ENCODE measurements at places on chromosomes 11 and 22.
A peak's percentile ranks its signal among the peaks of the same experiment; 100 is the strongest.

DNA sequence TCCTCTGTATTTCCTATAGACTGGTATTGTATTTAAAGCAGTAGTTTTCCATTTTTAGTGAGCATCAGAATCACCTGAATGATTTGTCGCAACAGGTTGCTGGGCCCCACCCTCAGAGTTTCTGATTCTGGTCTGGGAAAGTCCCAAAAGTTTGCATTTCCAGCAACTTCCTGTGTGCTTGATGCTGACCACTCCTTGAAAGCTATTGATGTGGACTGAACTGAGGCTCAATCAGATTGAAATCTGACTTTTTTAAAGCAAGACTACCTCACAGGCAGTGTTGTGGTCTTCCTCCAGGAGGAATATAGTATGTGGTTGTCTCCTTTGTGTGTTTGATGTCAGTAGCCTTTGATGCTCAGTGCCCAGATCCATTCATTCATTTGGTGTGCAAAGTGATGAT lies 17.2 kb upstream of the MPZL2 start:
- no peak for DNase-seq

GRCh38 chr22:22692707-22693530 lies 48.5 kb downstream of the GGTLC2 start:
- peak; percentile 52 for DNase-seq

GRCh38 chr22:39427751-39428596 lies 28.4 kb downstream of the TAB1 start:
- DNase-seq, result no peak

GRCh38 chr11:119814766-119815165 lies 85.8 kb upstream of the NECTIN1 start:
- no peak for DNase-seq

GRCh38 chr11:44826922-44827643 lies 100.3 kb downstream of the TSPAN18 start:
- DNase-seq, result no peak

DNA sequence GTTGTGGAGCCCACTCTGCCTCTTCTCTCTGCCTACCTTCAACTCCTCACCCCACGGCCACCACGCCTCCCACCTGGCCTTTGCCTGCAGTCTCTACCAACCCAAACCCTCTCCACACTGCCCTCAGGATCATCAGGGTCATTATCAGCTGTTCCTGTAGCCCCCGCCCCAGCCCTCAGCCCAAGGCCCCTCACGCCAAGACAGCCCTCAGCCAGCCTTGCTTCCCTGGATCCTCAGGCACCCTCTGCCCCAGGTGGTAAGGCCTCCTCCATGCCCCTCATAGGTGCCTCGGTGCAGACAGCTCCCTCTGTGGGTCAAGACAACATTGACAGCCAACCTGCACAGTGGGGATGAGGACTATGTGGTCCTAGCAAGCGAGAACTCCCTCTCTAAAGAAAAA lies 1.7 kb downstream of the SBF1 start:
- peak; percentile 19 for DNase-seq

- peak; percentile 86 for DNase-seq
Observed at GRCh38 chr22:28800308-28801041, at the start of gene XBP1. XBP1 (minus strand) TSS chr22:28800569.

DNA sequence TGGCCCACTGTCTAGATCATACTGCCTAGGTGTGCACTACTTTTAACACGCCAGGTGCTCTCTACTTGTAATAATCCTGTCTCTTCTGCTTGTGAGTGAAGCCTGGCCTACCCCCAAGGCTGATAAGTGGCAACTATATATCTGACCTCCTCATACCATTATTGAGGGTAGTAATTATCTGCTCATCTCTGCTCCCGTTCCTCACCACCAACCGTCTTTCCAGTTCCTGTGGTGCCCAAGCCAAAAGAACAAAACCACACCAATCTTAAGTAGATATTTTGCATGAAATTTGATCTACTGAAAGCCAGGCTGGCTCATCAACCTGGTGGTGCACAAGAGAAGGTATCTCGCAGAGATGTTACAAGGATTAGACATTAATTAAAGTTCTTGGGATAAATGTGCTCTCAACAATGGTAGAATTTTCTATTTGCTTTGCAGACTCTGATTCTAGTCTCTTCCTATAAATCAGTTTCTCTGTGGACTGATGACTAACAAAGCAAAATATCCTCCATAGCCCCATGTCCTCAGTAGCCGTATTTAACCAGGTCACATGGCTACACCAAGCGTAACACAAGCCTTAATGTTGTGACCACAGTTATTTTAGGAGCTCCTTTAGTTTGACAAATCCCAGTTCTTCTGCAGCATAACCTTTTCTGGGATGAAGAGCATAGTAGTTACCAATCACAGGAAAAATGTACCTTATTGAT lies 267.2 kb downstream of the NTM start:
- no peak for DNase-seq

- no peak for DNase-seq
Observed at GRCh38 chr11:20443596-20443995, 56.1 kb downstream of the PRMT3 start.

DNA sequence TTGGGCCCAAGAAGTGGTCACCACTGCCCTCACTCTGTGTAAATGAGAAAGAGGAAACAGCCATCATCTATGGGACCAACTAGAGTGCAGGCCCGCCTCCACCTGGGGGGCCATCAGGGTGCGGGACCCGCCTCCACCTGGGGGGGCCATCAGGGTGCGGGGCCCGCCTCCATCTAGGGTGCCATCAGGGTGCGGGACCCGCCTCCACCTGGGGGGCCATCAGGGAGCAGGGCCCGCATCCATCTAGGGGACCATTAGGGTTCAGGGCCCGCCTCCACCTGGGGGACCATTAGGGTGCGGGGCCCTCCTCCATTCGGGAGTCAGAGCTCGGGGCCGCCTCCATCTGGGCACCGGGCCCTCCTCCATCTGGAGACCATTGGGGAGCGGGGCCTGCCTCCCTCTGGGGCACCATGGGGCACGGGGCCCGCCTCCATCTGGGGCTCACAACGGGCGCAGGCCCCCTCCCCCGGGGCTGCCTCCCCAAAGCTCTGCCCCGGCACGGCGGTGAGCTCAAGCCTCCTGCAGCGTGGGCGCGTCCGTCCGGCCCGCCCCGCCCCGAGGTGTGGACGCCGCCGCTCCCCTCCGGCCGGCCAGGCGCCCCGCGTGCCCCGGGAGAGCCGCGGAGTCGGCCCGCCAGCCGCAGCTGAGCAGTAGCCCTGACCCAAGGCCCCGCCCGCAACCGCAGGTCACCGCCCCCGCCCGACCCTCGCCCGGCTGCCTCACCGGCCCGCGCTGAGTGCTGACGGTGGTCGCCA lies 512 bp downstream of the TOLLIP start:
- no peak for DNase-seq

DNA sequence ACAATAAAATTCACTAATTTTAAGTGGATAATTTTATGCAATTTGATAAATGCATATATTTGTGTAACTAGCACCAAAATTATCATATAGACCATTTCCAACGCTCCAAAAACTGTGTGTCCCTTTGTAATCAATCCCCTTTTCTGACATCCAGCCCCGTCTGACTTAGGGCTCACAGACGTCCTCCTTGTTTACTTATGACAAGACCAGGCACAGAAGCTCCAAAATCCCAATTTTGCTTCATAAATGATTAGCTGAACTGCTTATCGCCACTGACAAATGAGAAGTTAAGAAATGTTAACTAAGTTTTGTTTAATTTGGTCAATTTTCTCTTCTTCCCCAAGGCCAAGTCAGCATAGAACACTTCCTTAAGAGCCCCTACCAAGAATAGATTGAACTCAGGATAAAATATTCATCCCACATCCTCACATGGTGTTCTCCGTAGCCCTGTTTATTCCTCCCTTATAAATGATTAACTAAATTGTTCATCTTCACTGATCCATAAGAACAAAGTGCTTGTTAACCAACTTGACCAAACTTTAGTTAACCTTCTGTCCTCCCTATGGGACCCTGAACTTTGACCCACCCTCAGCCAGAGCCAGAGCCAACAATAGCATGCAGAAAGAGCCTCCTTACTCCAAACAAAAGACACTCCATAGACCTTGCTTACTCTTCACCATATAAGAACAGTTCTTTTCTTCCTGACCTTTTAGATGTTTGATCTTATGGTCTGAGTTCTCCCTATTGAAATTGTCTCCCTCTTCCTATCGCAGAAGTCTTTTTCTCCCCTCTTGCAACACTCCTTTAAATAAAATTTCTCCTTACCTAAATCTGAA lies 30.8 kb upstream of the GLYAT start:
- DNase-seq, result no peak

GRCh38 chr11:90204832-90205646 lies 17.8 kb downstream of the CHORDC1 start:
- DNase-seq, result no peak

- DNase-seq, result peak; percentile 35
Observed at GRCh38 chr11:128367573-128367972, 219.8 kb downstream of the ETS1 start.

- no peak for DNase-seq
Observed at GRCh38 chr11:26365284-26365683, 33.4 kb downstream of the ANO3 start.

DNA sequence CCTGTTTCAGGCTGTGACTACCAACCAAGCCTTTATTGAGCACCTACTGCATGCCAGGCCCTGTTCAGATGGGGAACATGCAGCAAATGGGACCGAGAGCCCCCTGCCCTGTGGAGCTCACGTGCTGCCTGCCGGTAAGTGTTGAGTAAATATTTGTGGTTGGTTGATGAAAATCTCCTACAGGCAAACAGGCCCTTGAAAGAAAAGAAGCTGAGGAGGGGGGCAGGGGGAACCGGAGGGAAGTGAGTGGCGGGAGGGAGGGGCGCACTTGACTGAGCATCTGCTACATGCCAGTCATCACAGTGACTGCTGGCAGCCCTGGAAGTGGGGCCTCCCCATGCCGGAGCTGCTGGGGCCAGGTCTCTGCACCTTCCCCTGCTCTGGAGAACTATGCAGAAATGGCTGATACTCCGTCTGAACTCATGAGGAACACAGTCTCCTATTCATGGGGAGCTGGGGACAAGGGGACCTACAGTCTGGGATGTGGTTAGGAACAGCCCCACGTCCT lies 34.2 kb downstream of the MACROD1 start:
- DNase-seq, result no peak

GRCh38 chr22:20547029-20547428 lies 39.6 kb downstream of the MED15 start:
- DNase-seq, result no peak

- no peak for DNase-seq
Observed at GRCh38 chr11:87039371-87039770, 1.6 kb downstream of the TMEM135 start.

GRCh38 chr11:94934362-94934761 lies 39.0 kb downstream of the CWC15 start:
- DNase-seq, result no peak

- no peak for DNase-seq
Observed at GRCh38 chr11:15972838-15973237, 383.5 kb downstream of the SOX6 start.

GRCh38 chr11:92277871-92278270 lies 53.3 kb downstream of the FAT3 start:
- no peak for DNase-seq

DNA sequence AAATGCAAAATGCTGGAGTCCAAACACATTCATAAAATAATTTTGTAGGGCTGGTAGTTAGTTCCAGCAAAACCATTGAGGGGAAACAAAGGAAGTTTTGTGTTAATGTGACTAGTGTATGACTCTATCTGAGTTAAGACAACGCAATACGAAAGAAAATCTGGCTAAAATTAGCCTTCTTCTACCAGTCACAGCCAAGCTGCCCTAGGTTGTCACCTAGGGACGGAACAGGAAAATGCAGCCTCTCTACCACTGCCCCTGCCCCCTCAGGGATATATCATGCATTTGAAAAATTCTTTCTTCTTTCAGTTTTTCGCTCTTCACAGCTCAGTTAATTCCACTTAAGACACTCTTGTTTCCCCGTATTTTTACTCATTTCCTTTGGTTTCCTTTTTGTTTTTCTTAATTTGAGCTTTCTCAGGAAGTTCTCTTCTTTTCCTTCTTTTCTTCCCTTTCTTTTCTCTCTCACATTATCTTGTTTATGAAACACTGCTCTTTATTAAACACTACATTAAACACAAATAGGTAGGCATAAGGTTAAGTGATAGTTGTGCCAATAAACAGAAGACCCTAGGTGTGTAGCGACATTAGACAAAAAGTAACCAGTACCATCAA lies 30.6 kb downstream of the KIRREL3 start:
- DNase-seq, result no peak

DNA sequence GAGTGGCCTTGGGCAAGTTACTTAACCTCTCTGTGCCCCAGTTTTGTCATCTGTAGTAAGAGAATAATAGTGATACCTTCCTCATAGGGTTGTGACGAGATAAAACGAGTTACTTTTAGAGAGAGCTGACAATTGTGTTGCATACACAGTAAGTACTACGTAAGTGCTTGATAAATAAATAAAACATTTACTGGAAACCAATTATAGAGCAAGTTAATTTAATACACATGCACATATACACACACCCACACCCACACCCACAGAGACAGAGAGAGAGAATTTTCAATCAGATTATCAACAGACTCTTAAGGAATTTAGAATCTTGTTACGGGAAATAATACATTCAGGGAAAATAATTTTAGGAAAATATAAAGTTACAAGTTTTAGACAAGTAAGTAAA lies 1045.8 kb upstream of the TENM4 start:
- DNase-seq, result no peak

GRCh38 chr22:27260087-27260698 lies 541.4 kb downstream of the MN1 start:
- no peak for DNase-seq

DNA sequence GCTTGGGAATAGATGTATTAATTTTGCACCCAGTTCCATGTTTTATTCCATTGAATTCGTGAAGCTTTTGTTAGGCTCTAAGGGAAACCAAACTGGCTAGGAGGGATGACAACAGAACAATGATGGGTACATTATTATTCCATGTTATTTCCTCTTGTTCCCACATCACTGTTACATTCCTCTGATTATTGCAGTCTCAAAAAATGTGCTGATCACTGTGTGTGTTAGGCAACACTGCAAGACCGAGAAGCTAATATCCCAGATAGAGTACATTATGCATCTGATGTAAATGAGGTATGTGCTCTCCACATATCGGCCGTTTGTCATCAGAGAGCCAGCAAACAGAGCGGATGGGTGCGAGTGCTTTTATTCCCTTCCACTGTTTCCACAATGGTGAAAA lies 327.9 kb downstream of the SOX6 start:
- no peak for DNase-seq

GRCh38 chr11:44927174-44927661 lies 23.5 kb downstream of the TP53I11 start:
- DNase-seq, result peak; percentile 42

GRCh38 chr22:39598017-39598965 lies 27.7 kb downstream of the CACNA1I start:
- peak; percentile 59 for DNase-seq

DNA sequence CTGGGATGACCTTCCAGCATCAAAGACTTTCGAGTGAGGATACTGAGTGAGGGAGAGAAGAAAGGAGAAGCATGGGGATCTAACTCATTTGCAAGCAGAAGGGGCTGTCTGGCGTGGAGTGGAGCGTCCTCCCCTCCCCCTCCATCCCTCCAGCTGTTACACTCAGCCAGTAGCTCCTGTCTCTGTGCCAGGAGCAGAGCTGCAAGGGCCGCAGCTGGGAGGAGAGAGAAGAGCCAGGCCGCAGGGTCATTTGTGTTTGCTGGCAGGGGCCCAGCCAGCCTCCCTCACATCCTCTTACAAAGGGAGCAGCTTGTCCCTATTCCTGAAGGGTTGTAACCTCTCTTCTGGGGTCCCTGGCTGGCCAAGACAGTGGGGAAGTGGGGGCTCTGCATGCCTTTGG lies 57.9 kb downstream of the NECTIN1 start:
- no peak for DNase-seq

- peak; percentile 36 for DNase-seq
Observed at GRCh38 chr11:121426476-121427399, 25.4 kb upstream of the SORL1 start.

All from activated T-helper 9 cell treated with anti-CD3 and anti-CD28 coated beads, Interleukin-2, amount 50 U/mL, for 16 hours (primary cell).